ENCODE measurements at places on chromosomes 2 and 18.

DNA sequence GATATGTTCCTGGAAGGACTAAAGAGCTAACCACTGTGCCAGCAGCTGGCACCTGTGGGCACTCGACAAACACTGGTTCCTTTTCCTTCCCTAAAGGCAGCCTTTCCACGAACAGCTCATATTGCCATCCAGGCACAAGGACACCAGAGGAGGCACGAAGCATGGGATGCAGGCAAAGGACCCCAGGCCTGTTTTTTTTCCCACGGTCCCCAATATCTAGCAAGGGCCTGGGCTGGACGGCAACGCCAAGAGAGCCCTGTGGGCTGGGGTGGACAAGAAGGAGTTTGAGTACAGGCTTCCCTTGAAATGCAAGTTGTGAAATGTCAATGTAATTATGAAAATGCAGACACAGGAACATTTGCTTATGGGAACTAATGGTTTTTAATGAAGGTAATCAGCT lies 135.9 kb downstream of the CYP26B1 start:
- no peak for DNase-seq

GRCh38 chr18:75202696-75203365 lies 6.1 kb downstream of the PTGR3 start:
- DNase-seq, result no peak

GRCh38 chr18:57175532-57175931 lies 28.6 kb downstream of the BOD1L2 start:
- DNase-seq, result no peak

DNA sequence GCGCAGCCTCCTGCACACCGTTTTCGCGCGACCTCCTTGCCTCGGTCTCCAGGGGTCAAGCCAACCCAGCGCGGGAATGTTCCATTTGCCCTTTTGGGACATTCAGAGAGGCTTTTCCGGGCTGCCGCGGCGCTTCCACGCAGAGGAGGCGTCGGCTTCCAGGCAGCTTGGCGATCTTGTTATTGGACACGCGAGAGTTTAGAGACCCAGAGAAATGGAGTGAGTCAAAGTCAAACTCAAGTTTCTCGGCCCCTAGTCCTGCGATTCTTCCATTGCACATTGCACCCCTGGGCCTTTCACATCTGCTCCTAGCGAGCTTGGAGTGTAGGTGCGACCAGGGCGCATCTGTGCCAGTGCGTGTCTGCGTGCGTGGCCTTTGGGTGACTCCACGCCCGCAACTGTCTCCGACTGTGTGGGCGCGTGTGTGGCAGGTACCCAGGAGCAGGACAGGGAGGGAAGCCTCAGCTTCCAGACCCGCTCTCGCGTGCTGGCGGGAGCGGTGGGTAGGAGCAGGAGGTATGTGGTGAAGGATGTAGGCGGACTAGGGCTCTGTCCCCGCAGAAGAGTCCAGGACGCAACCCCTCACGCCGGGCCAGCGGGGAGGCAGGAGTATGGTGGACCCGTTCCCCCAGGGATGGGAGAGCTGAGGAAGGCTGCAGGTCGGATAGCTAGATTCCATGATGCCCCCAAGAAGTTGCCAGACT lies 13.5 kb downstream of the SIX3 start:
- DNase-seq, result no peak

DNA sequence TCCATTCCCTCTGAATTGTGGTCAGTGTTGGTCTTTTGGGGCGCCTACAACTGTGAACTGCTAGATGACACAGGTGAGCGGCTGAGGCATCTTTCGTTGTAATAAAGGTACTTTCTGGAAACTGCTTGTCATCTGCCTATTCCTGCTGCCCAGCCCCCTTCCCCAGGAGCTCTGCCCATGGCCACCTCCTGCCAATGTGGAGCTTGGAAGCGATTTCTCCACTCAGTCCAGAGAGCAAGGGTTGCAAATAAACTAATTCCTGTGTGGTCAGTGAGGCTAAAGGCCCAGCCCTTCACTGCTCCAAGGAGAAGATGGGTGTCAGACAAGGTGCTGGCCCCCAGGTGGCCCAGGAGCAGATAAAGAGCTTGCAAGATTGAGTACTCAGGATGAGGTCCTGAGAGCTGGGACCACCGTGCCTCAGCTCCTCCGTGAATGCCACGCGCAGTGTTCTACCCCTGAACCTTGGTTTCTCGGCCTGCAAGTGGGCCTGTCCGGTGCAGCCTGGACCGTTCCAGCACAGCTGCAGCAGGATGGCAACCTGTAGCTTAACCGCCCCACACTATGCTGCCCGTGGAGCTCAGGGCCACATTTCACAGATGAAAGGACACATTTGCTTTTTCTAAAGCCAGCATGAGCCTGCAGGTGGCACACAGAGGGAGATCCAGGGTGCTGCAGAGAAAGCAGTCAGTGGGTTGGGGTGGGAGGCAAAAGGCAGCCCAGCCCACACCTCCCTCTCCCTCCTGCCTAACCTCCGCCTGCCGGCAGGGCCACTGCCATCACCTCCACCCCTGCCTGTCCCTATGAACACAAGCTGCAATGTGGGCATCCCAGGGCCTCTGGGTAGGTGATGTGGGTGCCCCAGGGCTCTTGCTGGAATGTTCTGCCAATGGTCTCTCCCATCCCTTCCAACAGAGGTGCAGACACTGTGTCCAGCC lies 78.7 kb upstream of the OTOF start:
- no peak for DNase-seq

DNA sequence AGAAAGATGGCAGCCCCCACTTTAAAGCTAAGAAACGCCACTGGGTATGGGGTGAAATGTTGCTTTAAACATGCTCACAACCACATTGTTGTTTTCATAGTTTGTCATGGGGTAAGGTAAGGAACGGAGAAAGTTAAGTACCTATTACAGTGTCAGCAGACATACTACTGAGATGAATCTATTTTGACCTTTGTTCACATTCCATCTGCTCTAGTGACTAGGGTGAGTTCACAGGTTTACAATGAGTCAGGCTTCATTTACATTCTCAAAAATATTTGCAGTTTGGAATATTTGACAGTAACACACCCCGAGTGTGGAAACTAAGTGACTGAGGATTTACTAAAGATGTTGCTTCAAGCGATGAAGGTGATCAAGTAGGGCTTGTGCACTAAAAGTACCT lies 428.7 kb upstream of the ACVR2A start:
- DNase-seq, result peak; percentile 23

DNA sequence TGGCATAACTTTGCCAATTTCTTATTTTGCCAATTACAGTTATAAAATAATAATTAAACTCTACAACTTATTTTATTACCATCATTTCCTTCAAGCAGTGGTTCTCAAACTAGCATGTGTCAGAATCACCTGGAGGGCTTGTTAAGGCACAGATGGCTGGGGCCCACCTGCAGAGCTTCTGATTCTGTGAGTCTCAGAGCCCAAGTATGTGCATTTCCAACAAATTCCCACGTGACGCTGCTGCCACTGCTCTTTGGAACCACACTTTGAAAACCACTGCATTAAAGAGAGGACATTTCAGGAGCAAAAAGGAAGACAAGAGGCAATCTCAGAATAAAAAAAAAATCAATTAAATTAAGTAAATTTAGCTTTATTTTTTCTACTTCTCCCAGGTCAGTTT lies 94.0 kb upstream of the HNRNPA3 start:
- no peak for DNase-seq

GRCh38 chr18:3857544-3857943 lies 407.6 kb downstream of the TGIF1 start:
- no peak for DNase-seq

DNA sequence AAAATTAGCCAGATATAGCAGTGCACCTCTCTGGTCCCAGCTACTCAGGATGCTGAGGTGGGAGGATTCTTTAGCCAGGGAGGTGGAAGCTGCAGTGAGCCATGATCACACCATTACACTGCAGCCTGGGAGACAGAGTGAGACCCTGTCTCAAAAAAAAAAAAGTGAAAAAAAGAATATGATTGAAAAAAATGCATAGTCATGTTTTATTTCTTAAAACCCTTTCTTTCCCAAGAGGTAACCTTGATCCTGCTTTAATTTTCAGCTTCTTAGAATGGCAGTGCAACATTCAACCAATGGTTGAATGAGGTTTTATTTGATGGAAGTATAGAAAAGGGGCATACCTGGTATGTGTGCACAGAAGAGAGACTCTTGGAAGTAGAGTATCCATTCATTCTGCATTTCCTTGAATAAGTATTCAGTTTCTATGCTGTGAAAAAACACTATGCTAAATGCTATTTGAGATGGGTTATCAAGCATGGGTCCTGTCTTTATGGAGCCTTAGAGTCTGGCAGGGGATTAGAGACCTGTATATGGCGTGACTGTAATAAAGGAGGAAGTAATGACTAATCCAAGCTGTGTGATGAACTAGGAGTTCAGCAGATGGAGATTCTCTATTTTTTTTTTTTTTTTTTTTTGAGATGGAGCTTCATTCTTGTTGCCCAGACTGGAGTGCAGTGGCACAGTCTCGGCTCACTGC lies 146.3 kb downstream of the WDSUB1 start:
- DNase-seq, result no peak

DNA sequence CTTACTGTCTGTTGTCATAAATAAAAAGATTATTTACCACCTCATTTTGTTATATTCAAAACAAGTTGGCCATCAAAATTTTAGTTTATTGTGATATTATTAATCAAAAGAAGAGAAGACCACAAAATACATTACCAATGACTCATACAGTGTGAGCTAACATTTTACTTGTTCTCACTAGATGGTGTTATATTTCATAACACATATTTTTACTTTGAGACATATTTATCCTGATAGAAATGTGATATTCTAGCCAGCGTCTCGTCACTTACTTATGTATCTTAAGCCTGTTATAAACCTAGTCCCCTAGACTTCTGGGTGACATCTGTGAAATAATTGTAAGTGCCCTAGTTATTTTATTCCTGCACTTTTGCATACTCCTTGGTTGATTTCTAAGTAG lies 263.2 kb downstream of the CDH7 start:
- no peak for DNase-seq

GRCh38 chr2:224626735-224627134 lies 41.6 kb upstream of the CUL3 start:
- DNase-seq, result no peak

DNA sequence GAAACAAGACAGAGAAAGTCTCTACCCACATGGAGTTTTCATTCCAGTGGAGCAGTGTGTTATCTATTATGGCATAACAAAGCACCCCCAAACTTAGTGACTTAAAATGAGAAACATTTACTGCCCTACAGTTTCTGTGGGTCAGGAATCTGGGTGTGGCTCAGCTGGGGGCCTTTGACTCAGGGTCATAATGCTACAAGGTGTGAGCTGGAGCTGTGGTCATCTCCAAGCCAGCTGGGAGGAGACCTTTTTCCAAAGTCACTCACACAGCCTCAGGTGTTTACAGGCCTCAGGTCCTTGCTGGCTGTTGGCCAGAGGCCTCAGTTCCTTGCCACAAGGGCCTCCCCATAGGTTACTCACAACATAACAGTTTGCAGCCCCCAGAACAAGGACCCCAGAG lies 169.2 kb downstream of the ETAA1 start:
- DNase-seq, result no peak

DNA sequence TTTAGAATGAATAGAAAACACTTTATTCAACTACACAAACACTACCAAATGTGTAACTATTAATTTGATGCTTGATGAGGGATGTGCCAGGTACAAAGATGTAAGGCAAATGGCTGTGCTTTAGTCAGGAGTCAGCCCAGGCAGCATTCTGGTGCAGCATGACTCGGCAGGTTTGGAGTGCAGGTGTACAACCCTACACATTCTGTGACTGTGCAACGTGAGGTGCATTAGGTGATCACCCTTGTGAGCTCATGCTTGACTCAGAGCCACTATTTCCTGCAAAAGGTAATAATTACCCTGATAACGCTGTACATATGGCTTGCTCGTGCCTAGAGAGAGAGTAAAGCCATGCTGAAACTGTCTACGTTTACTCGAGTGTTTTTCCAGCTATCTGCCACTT lies 288.7 kb upstream of the DSEL start:
- no peak for DNase-seq

GRCh38 chr2:62293151-62293489 lies 97.2 kb downstream of the B3GNT2 start:
- no peak for DNase-seq

- no peak for DNase-seq
These were observed 28.2 kb upstream of the ATG16L1 start for GRCh38 chr2:233223059-233223894.

DNA sequence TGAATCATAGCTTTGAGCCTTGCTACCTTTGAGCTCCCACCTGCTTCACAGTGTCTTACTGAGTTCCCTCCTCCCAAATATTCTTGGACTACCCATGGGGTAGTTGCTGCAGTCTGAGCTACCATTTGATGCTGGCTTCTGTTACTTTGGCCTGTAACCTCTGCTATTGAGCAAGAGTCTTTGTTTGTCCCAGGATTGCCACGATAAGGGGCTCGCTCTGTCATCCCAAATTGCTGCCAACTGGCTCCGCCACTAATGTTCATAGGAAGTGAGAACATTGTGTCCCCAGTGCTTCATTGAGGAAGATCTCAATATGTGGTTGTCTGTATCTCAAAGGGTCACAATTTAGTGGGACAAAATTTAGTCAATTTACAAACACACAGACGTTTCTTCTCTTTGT lies 103.8 kb downstream of the TRIM43 start:
- DNase-seq, result no peak

DNA sequence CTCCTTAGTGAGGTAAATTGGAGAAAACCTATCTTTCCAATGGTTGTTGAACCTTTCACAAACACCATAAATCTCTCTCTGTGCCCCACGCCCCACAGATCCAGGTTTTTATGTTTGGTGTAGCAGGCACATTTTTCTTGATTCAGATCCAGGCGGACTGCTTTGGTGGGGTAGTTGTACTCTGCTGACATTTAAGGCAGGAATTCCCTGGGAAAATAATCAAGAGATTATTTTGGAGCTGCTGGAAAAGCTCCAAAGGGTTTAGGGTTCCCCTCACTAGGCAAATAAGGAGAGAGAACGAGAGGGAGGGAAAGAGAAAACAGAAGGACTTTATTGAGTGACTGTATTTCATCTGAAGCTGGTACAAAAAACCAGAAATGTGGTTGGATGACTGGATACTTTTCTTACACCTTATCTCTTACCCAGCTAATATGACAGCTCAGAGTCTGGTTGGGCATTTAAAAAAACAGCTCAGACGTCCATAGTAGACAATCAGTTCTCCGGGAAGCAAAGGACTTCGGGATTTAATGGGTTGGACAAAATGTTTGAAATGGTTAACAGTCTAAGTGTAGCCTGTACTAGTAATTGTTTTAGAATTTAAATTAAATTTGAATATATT lies 3.6 kb upstream of the AQP4 start:
- DNase-seq, result no peak

- DNase-seq, result peak; percentile 47
These were observed 932.9 kb downstream of the TDRD15 start for GRCh38 chr2:22056621-22057132.

- no peak for DNase-seq
These were observed 103.0 kb upstream of the STK17B start for GRCh38 chr2:196274387-196274809.

DNA sequence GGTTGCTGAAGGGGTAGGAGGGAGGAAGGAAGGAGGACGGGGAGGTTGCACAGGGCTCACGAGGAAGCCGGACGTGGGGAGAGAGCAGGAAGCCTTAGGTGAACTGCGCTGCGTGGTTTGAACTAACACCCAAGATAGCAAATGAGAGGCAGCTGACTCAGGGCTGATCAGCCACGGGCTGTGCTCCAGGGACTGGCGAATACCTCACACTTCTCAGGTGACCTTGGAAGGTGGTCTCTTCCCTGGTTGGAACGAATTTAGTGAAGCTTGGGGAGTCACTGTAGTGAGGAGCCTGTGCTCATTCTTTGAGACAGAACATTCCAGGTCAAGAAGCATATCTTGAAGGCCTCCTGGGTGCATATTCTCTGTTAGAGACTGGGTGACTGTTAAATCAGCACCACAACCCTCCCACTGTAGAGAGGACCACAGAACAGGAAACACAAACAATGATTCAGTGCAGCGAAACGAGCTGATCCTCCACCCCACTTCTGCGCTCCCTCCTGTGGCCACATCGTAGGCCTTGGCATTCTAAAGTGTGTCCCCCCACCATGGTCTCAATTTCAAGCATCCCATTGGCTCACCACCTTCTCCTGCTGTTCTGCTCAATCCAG lies 33.8 kb downstream of the TOGARAM2 start:
- no peak for DNase-seq
